ENCODE measurements at places on chromosomes 2 and 18.

- no peak for DNase-seq
These were observed 21.0 kb upstream of the SELENOI start for GRCh38 chr2:26324903-26325302.

DNA sequence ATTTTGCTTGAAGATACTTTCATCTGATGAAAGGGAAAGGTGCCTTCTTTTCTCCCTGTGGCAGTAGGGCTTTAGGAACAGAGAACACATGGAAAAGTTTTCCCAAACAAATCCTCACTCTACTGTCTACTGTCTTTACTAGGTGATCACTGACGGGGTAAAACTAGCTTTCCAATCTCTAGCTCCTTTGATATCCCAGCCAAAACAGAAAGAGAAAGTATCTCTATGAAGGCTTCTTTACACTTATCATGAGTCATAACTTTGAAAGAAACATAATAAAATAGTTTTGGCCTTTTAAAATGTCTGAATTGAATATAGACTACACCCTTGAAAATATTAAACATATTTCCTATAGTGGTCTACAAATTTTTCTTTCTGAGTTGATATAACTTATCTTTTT lies 214.5 kb downstream of the DSEL start:
- DNase-seq = no peak

GRCh38 chr18:66752733-66753132 lies 148.8 kb upstream of the CDH19 start:
- DNase-seq = no peak

- no peak for DNase-seq
These were observed 27.6 kb upstream of the FANCL start for GRCh38 chr2:58268685-58269084.

- DNase-seq = no peak
These were observed 56.5 kb upstream of the TTC39C start for GRCh38 chr18:23958036-23958435.

GRCh38 chr2:105754011-105754410 lies 9.3 kb downstream of the NCK2 start:
- DNase-seq = no peak

DNA sequence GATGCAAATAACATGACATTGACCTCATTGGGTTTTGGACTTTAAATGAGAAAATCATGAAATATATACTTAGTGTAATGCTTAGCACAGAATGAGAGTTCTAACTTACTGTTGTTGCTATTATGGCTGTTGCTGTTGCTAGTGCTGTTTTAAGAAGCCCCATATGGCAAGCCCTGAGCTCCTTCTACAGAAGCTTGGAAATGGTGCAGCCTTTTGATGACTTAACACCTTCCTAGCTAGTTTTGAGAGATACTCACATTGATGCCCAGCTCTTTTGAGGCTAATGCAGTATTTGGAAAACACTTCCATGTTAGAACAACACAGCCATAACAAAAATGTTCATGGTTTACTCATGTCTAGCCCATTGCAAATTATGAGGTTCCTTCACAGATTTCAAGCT lies 30.9 kb downstream of the OSR1 start:
- DNase-seq = no peak

GRCh38 chr2:231127480-231127879 lies 2.6 kb upstream of the HTR2B start:
- DNase-seq = no peak

GRCh38 chr2:204112084-204112770 lies 175.7 kb downstream of the ICOS start:
- DNase-seq = no peak

GRCh38 chr2:197248623-197249022 lies 62.0 kb downstream of the ANKRD44 start:
- DNase-seq = no peak

GRCh38 chr18:13305301-13305700 lies 86.7 kb downstream of the LDLRAD4 start:
- DNase-seq = no peak

DNA sequence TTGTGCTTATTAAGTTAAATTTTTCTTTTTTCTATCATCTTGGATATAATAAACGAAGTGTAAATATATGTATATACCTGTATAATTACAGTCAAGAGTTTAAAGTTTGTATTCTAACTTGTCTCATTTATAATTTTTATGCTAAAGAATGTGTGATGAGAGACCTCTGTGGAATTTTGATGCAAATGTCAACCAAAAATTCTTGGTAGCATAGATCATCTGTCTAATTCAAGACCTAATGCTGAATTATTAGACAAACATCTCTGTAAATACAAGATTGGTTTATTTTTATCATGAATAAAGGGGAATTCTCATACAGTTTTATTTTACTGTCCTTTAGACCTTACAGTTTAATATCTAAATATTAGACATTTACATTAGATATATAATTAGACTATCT lies 149.2 kb upstream of the VWC2L start:
- no peak for DNase-seq

DNA sequence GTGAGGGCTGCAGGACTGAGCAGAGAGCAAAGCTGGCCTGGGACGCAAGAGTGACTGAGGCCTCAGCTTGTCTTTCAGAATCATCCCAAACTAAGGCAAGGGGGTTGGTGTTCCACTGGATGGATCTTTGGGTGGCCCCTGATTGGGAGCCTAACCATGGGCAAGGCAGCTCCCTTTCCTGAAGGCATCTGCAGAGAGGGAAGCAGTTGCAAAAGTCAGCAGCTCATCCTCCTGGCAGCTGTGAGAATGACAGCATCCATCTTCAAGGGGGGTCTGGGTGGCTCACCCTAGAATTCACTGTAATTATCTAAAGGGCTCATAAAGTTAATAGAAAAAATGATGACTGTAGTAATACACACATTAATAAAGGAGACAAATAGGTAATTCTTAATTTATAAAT lies 46.5 kb upstream of the RAB31 start:
- DNase-seq = no peak

GRCh38 chr18:55220523-55220922 lies 261.3 kb upstream of the CCDC68 start:
- DNase-seq = no peak

GRCh38 chr2:13524492-13524891 lies 807.8 kb downstream of the TRIB2 start:
- no peak for DNase-seq

- no peak for DNase-seq
These were observed 522.7 kb downstream of the THSD7B start for GRCh38 chr2:137287913-137288639.

DNA sequence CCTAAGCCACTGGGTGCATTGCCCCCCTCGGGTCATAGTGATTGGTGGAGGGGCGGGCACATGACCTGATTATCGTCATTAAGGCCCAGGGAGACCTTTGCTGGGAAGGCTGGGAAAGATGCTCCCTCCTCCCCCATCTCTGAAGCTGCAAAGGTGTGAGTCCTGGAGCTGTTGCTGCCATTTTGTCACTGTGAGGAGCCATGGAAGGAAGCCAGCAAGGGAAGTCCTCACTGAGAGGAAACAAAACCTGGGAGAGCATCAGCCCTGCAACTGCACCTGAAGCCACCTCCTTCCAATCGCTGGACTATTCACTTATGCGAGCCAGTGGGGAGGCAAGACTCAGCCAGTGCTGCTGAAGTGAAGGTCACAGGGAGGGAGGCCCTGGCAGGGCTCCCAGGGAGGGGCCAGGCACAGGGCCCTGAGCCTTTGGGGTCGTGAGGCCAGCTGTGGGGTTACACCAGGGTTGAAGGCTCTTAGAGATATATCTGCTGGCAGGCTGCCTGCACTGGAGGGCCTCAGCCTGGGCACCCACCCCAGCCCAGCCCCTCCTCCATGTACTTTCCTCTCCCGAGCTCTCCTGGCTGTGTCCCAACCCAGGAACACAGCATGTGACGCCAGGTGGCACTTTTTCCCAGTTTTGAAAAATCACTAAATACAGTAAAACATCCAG lies 10.7 kb upstream of the FAHD2A start:
- DNase-seq = no peak

DNA sequence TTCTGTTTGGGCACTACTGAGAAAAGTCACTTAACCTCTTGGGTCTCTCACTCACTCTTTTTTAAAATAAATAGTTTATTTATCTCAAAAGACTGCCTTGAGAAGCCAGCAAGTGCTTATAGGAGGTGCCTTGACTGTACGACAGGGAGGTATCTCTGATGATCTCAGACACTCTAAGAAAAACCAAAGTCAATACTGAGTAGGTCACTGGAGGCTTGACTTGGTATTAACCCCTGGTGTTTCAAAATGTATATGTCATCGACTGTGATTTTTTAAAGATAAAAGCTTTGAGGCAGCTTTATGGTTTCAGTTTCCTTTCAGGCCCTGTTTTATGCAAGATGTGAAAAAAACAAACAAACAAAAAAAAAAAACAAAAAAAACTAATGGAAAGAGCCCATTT lies 33.7 kb downstream of the MREG start:
- no peak for DNase-seq

DNA sequence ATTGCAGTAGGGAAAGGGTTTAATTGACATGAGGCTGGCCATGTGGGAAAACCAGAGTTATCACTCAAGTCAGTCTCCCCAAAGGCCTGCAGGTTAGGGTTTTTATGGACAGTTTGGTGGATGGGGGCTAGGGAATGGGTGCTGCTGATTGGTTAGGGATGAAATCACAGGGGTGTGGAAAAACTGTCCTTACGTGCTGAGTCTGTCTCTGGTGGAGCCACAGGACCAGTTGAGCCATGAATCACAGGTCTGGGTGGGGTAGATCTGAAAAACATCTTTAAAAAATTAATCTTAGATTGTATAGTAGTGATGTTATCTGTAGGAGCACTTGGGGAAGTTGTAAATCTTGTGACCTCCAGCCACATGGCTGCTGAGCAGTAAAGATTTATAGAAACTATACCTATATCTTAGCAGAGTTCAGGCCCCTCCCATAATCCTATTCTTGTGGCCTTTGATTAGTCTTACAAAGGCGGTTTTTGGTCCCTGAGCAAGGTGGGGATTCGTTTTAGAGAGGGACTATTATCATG lies 139.6 kb downstream of the COMMD1 start:
- DNase-seq = no peak

DNA sequence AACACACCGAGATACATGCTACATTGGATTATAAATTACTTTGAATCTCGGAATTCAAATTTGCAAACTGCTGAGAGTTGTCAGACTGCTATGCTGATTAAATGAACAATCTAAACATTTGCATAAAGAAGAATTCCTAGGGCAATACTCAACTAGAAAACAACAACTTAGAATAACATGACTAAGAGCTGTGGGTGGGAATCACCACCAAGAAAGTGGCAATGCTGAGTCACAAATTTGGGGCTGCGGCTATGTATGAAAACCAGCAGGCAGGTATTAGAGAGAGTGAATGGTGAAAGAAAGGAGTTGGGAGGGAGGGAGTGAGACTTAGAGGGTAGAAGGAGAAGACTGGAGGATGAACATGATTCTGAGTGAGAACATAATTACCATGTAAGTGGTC lies 559.5 kb downstream of the PIK3C3 start:
- DNase-seq = no peak

DNA sequence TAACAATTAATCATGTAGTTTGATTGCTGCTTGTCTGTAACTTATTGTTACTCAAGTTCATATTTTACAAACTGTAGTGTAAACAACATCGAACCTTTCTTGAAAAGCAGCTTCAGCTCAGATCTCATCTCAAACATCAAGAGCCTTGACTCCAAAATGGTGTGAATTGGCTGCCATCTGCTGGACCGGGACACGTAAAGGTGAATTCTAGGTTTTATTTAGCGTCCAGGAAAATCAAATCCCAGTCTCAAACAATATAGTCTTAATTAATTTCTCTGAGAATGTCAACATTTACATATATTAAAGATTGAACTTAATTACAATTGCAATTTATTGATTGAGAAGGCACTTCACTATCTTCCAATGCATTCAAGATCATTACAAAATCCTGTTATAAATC lies 453.0 kb downstream of the GALR1 start:
- no peak for DNase-seq

GRCh38 chr2:230602562-230603230 lies 109.9 kb upstream of the CAB39 start:
- DNase-seq = no peak

GRCh38 chr2:48284621-48285212 lies 245.2 kb upstream of the STON1 start:
- no peak for DNase-seq

DNA sequence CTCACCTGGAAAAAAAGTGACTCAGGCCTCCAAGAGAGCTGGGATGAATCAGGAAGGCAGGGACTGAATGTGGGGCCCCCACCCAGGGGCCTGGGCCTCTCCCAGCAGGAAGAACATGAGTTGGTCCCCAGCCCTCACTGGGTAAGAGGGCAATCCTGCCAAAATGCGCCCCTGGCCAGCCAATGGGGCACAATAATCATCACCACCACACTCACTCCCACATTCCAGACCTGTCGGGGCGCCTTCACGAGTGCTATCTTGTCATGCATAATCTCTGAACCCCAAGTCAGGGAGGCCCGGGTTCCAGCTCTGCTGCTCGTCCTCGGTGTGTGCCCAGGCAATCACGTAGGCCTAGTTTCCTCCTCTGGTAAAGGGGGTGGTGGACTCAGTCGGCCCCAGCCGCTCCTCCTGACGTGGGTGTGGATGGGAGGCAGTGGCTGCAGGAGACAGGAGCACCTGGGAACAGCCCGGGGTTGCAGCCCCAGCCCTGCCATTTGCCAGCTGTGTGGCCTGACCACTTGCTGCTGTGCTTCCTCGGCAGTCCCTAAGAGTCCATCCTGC lies 115.1 kb downstream of the CYP26B1 start:
- DNase-seq = no peak

DNA sequence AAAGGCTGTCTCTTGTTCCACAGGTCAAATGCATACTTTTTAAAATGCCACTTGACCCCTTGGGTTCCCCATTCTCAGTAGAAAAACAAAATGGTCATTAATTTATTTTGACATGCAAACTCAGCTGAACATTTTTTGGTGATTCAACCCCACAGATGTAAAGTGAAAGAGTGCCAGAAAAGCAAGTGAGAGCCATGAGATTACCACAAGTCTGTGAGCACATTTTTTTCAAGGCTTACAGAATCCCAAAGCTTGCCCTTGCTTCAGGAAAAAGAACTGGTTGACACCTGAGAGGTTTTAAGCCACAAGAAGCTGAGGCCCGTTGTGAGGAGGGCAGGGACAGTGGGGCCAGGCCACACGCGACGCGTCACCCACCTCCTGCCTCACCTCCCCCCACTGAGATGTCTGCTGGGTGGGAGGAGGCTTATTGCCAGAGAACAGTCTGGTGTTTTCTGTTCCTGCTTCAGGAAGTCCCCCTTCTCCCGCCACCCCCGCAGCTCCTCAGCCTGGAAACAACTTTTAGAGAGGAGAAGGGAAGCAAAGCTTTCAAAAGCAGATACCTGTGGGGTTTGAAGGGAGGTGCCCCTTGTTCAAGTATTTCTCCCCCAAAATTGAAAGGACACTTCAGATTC lies 70.4 kb upstream of the CYP1B1 start:
- no peak for DNase-seq

GRCh38 chr18:37741032-37741623 lies 175.5 kb upstream of the CELF4 start:
- no peak for DNase-seq

DNA sequence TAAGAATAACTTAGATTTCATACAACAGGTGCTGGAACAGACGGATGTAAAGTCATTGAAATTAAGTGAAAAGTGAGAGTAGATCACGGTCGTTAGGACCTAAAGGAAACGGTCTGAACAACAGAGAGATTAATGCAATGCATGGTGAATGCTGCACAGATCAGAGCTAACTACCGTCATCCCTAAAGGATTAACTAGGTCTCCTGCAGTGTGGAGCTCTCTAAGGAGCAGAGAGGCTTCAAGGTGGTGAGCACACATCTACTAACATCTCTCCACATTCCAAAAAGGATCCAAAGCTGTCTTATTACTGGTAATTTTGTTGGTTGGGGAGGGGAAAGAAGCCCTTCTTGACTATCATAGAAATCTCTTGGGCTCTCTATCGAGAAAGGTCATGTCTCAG lies 75.3 kb downstream of the CABYR start:
- no peak for DNase-seq

All from pulmonary artery endothelial cell (primary cell).